Amniotic epithelial cell (primary cell): ENCODE measurements at places on chromosomes 1 and 21.

DNA sequence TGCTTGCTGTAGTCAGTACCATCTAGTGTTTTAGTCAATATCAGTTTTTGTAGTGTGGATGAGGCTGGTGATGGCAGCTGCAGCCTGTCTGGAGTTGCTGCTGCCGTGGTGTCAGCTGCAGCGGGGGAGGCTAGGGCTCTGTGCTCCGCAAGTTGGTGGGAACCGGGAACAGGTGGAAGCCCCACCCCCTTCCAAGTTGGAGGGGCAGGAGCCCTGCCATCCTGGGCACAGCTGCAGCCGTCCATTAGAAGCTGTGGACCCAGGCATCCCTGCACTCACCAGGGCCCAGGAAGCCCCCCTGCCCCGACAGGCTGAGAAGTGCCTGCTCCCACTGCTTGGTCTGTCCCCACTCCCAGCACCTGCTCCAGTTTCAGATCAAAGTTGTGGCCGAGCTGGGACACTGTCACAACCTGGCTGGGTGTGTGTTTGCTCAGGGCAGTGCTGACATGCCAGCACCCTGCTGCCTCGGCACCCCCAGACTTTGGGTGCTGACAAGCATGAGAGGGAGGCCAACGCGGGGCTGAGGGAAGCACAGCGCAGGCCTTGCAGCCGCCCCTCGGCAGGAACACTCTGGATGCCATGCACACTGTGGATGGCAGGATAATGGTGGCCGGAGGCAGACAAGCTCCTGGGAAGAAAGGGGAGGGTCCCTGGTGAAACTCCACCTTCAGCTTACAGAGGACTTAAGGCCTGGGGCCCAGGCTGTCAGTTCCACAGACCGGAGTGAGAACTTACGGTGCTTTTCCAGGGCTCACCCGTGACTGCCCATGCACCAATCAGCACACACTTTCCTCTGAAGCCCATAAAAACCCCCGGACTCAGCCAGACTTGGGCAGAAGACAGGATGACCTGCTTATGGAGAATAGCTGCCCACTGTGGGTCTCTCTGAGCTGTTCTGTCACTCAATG lies 86.9 kb downstream of the ADARB1 start:
- no peak for DNase-seq

- DNase-seq: no peak
Observed at GRCh38 chr21:28112511-28112910, 880.2 kb downstream of the LTN1 start.

GRCh38 chr1:23108918-23109533 lies 59.6 kb downstream of the LUZP1 start:
- DNase-seq: no peak

DNA sequence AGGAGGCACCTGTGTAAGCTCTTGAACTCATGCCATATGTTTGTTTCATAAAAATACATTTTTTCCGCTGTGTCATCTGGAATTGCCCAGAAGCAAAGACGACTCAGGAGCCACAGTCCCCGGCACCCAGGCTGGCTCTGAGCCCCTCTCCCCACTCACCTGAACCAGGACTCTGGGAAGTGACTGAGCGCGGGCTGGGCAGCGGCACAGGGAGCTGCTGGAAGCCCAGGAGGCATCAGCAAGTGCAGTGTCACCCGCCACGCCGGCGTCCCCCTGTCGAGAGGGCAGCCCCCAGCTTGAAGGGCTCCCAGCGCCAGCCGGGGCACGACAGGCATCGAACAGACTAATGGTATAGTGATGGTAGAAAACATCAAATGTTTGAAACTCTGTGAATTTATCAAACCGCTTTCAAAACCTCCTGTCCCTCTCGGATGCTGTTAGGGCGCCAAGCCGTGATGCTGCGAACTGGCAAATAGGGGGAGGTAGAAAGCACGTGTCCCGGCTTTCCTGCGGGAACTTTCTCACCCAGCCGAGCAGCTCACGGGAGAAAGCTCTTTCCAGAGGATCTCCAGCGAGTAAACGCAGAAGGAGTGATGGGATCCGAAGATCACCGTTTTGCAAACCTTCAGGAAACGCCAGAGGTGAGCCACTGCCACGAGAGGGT lies 57.8 kb upstream of the COL18A1 start:
- DNase-seq: no peak

GRCh38 chr1:232282498-232282897 lies 347.4 kb downstream of the SIPA1L2 start:
- DNase-seq: no peak

DNA sequence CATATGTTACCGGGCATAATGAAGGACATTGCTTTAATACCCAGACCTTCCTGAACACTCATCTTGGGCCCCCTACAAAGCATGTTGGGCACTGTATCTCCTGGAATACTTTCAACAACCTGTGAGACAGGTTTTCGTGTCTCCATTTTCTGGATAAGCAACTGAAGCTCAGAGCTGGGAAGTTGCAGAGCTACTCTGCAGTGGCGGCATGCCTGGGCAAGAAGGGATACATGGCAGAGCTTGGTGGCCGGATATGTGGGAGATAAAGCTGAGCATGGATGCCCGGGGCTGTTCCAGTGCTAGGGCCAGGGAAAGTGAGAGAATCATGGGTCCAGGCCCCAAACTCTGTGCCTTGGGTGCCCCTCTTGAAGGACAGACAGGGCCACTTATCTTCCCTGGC lies 71.6 kb upstream of the KCND3 start:
- no peak for DNase-seq

DNA sequence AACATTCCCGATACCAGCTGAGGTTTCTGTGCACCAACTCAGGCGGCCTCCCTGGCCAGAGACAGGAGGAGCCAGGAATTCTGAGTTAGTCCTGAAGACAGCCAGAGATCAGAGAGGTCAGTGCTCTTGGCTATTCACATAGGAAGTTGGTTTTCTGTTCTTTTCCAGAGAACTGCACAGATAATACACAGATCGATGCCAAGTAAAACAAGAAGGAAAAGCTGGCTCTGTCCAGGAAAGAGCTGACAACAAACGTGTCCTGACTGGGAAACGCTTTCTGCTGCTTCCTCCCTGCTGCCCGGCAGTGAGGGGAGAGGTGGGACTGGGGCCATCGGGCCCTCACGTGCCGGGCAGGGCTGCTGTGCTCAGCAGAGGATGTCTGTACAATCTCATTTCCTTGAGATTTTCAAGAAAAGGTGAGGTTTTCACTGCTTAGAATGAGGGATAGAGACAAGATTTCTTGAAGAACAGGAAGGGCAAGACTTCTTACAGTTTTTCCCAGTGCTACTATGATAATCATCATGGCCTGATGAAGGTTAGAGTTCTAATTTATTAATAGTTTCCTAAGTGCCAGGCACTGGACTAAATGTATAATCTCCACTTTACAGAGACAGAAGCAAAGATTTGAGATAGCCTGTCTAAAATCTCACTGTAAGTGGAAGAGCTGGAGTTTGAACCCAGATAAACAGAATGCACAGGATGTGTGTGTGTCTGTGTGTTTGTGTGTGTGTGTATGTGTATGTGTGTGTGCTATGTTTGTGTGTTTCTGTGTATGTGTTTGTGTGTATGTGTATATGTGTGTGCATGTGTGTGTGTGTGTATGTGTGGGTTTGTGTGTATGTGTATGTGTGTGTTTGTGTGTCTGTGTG lies 211.0 kb upstream of the RAB4A start:
- peak; percentile 24 for DNase-seq

DNA sequence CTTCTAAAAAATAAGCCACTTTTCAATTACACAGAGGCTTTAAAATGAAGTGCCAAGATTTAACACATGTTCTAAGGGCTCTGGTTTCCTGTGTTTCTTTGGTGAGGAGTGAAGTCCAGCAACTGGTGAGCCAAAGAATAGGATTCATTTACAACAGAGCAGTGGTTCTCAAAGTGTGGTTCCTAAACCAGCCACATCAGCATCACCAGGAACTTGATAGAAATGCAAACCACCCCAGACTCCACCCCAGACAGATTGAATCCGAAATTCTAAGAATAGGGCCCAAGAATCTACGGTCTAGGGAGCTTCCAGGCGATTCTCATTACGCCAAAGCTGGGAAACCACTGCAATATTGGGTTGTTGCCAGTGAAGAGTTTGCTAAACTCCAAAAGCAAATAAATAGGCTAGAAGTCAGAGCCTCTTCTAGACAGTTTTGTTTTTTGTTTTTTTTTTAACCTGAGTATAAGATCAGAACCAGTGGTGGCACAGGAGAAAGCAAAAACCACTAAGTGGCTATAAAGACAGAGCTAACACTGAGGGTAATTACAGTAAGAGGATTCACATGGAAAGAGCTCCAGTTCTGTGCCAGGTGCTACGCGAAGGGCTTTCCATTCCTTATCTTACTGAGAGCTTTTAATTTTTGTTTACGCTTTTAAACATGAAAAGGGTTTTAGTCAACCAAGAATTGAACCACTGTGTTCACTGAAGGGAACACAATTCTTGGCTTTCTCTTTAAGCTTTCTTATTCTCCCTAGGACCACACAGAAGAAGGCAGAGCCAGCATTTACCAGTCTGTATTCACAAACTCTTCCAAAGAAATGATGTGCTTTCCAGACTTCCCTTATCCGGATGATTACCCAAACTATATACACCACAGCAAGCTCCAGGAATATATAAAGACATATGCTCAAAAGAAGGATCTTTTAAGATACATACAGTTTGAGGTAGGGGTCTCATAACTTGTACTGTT lies 42.4 kb upstream of the FMO2 start:
- peak; percentile 21 for DNase-seq

- no peak for DNase-seq
Observed at GRCh38 chr1:78919150-78919549, 87.4 kb downstream of the ADGRL4 start.
